Left hindlimb (tissue), 1 donor: ENCODE measurements at places on chromosomes 6 and 20.

DNA sequence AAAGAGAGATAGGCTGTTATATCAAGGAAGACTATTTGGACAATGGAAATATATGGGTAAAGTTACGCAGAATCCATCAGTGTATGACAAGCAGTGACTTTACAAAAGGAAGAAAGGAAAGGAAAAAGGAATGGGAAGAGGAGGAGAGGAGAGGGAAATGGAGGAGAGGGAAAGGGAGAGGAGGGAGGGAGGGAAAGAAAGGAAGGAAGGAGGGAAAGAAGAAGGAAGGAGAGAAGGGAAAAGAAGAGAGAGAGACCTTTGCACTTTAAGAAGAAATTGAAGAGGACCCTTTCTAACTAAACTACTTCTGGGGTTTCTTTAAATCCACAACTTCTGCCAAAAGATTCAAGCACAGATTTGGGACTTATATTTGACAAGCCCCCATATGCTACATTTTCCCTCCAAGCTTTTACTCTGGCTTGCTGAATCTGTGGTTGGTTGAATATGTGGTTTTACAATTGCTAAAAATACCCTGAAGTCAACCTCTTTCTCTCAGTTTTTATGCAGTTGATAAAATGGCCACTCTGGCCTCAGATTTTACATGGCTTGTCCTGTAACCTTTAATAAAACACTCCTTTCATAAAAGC lies 120.8 kb upstream of the RAB32 start:
- no peak for DNase-seq

GRCh38 chr6:144769142-144769541 lies 484.0 kb downstream of the UTRN start:
- no peak for DNase-seq

DNA sequence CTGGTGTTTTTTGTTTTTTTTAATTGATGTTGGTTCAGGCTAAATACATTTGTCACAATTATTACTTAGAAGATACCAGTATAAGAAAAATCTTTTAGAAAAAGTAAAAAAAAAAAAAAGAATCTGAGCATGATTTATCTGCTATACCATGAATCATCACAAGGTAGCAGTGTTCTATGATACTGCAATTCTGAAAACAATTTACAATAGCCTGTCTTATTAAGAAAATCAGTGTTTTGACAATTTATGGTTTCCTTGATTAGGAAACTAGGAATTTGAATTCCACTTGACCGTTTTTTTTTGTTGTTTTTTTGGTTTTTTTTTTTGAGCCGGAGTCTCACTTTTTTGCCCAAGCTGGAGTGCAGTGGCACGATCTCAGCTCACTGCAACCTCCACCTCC lies 9.3 kb upstream of the MAK start:
- DNase-seq = no peak

GRCh38 chr6:7821426-7821825 lies 89.2 kb downstream of the TXNDC5 start:
- no peak for DNase-seq

- no peak for DNase-seq
These were observed 269.8 kb downstream of the CDH4 start for GRCh38 chr20:61521687-61522420.

GRCh38 chr6:49743429-49743828 lies 759 bp downstream of the CRISP3 start:
- DNase-seq = no peak

- DNase-seq = no peak
These were observed 126.4 kb upstream of the MAFB start for GRCh38 chr20:40815156-40816038.

GRCh38 chr6:25506020-25506419 lies 146.0 kb upstream of the SCGN start:
- DNase-seq = no peak

DNA sequence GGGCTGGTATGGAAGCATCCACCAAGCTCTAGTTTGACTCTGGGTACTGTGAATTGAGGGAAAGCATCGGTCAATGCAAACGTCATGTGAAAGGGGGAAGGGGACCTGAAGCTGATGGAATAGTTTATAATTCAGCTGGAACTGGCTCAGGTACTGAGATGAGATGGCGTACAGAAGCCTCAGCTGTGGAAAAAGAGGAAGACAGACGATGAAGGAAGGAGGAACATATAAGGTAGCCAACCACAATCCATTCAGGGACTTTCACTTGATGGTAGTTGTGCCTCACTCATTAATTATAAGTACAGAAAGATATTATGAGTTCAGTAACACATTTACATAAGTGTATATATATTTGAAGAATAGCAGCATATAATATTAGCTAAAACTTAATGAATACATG lies 2.7 kb downstream of the CALHM5 start:
- DNase-seq = no peak

DNA sequence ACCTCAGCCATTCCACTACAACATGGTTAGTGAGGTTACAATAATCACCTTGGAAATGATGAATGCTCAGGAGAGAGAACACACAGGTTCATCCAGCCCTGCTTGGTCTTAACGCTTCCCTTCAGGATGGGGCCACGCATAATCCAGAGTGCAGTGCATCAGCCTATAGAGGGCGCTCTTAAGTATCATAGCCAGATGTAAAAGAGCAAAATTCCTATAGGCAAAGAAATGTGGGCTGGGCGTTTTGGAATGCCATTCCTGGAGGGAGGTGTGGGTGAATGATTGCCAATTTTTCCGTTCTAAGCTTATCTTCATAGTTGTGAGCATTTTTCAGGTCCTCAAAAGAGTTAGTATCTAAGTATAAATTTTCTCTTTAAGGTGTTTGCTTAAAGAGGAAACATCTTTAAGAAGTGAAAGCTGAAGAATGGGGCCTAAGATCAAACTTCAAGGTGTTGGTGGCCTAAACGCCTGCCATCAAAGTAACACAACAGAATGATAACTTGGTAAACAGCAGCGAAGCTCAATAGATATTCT lies 1.8 kb downstream of the RIPOR2 start:
- DNase-seq = no peak

GRCh38 chr20:36246401-36246800 lies 10.1 kb downstream of the AAR2 start:
- DNase-seq = no peak

DNA sequence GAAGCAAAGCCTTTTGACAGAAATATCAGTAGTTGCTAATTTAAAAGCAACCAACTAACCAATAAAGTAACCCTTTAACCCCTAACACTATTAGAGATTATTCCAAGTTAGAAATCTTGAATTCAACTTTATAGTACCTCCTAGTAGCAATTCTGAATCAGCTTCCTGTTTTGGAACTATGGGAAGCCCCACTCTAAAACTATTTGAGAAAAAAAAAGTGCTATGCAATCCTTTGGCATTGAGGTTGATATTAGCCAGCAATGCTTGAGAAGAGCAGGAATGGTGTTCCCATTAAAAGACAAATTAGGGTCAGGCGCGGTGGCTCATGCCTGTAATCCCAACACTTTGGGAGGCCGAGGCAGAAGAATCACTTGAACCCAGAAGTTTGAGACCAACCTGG lies 306.2 kb upstream of the ZFP64 start:
- no peak for DNase-seq

- no peak for DNase-seq
These were observed 146.6 kb upstream of the PLN start for GRCh38 chr6:118401325-118401975.

- no peak for DNase-seq
These were observed 696.5 kb upstream of the CITED2 start for GRCh38 chr6:140070846-140071473.

- no peak for DNase-seq
These were observed 99.1 kb upstream of the PRSS16 start for GRCh38 chr6:27148404-27148795.

- no peak for DNase-seq
These were observed 100.8 kb upstream of the FRMD1 start for GRCh38 chr6:168179702-168180382.

DNA sequence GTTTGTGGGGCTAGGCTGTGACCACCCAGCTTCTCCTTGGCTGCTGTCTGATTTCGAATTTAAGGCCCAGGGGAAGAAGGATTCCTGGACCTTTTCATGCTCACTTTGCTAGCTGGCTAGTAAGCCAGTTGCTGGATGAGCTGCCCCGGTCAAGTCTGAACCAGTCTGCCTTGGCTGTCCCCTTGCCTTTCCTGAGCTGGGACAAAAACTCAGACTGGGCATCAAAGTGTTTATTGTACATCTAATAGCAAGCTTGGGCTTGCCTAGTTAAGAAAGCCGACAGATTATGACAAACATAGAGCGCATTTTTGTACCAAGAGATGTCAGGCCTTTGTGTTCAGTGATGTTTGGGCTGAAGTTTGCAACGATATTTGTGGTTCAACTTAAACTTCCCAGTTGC lies 750 bp upstream of the PAK5 start:
- DNase-seq = no peak

GRCh38 chr6:38984723-38985122 lies 63.9 kb upstream of the GLP1R start:
- no peak for DNase-seq

DNA sequence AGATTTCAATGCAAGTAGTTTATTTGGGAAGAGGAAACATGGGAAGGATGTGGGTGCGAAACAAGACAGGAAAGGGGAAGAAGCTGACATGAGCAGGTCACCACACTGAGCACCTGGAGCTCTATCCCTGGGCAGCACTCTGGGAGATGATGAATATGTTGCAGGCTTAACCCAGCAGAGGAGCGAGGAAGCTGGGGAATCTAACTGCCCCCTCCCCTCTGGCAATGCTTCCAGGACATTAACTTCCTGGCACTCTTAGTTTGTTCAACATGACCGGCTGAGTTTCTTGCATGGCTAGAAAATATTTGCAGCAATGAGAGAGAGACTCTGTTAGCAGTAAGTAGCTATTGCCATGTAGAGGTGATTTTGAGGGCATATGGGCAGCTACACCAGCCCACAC lies 4.9 kb upstream of the ADA start:
- DNase-seq = no peak

GRCh38 chr6:17172836-17173470 lies 71.1 kb downstream of the STMND1 start:
- no peak for DNase-seq

DNA sequence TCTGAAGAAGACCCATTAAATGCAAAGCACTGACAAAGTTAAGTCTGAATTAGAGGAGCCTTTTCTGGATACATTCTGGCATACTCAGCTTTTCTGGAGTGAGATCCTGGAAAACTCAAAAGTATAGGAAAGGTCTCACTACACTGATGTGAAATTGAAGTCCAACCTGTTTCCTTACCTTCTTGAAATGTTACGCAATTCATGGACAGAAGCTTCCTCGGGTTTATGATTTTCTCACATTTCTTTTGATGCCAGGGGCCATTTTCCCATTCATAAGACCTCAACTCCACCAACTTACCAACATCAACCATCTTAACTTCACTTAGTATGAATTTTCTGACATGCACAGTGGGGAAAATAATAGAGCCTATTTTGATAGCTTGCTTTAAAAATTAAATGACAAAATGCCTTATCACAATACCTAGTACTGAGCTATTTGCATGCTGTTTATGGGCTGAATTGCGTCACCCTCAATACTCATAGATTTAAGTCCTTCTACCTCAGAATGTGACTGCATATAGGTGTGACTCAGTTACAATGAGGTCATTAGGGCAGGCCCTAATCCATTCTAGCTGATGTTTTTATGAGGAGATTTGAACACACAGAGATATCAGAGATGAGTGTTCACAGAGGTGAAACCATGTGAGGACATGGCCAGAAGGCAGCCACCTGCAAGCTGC lies 73.4 kb upstream of the RAB32 start:
- no peak for DNase-seq
